ENCODE measurements at places on chromosomes 4 and X.

GRCh38 chr4:6575503-6576240, 683 bp downstream of the MAN2B2 start:
- no peak for DNase-seq

- no peak for DNase-seq
These were observed 91.6 kb upstream of the PLAC1 start for GRCh38 chrX:134749706-134750445.

DNA sequence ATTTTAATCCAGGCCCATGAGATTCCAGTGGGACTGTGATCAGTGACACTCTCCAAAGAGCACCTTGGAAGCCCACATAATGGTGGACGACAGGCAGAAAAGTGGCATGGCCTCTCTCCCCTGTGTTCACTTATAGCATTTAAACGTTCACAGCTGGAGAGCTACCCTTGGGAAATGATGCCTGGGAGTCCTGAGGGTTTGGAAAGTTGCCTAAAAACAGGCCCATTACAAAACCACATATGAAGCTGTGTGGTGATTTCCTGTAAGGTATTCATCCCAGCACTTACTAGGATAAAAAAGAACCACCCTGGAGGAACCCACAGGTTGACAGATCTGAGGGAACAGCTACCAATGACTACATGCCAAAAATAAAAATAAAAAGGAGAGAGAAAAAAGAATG, 193.2 kb downstream of the RASL11B start:
- no peak for DNase-seq

DNA sequence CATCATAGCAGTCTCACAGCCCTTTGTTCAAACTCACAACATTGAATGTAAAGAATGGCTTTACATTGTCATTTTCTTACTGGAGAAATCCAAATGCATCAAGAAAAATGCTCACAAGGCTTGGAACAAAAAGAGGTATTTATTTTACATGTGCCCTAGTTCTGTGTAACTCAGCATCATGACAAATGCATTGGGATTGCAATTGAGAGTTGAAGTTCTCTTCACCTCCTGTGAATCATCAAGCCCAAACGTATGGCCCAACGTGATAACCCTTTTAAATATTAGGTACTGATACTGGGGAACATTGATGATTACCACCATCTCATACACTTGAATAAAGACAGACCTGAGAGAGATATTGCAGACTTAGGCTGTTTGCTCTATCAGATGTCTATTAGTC, 61.6 kb downstream of the GASK1B start:
- DNase-seq = no peak

- no peak for DNase-seq
These were observed 15.5 kb downstream of the LONRF3 start for GRCh38 chrX:118989886-118990285.

GRCh38 chrX:96564595-96564994, 120.0 kb upstream of the DIAPH2 start:
- DNase-seq = no peak

DNA sequence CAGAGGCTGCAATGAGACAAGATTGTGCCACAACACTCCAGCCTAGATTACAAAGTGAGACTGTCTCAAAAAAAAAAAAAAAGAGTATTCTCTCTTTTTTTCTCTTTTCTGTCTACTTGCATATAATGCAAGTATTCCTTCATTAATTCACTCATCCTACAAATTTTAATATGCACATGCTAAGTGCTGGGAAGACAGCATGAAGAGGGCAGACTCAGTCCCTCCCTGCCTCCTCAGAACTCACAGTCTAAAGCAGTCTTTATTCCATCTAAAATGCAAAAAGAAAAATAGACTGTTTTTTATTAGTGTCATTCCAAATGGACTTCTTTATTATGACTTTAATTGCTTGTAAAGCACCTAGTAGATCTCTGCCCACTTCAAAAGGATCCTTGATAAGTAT, 85.6 kb downstream of the NKX6-1 start:
- no peak for DNase-seq

GRCh38 chr4:6539009-6539764, 35.8 kb upstream of the MAN2B2 start:
- DNase-seq = no peak

GRCh38 chr4:121765971-121766538, 1.1 kb upstream of the SMIM43 start:
- DNase-seq = no peak

DNA sequence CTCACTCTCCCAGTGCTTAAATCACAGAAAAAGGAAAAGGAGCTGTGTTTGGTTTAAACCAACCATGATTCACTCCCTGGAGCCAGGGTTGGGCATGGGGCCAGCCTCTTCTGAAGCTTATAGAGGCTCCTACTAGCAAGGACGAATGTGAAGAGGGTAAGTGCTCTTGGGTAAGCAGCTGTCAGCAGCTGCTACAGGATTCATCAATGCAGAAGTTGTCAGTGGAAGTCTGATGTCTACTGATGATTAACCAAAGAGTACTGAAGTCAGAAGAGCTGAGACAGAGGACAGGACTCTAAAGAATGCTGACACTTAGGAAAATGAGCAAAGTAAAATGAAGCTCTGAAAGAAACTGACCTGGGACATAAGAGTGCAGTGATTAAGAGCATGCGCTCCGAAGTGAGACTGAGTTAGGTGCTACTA, 32.7 kb upstream of the JADE1 start:
- DNase-seq = no peak

DNA sequence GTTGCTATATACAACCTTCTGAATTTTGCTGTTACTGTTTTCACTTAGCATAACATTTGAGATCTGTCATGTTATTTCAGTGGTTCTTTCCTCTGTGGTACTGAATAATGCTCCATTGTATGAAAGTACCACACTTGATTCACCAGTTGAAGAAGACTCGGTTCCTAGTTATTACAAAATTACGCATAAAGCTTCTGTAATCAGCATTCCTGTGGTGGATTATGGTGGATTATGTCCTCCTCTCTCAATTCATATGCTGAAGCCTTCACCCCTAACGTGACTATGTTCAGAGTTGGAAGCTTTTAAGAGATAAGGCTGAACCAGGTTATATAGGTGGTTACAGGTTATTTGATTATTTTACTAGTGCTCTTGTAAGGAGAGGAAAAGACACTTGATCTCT, 2143.5 kb upstream of the AGA start:
- DNase-seq = no peak

- DNase-seq = no peak
These were observed 1072.9 kb upstream of the SLIT2 start for GRCh38 chr4:19178835-19179234.

DNA sequence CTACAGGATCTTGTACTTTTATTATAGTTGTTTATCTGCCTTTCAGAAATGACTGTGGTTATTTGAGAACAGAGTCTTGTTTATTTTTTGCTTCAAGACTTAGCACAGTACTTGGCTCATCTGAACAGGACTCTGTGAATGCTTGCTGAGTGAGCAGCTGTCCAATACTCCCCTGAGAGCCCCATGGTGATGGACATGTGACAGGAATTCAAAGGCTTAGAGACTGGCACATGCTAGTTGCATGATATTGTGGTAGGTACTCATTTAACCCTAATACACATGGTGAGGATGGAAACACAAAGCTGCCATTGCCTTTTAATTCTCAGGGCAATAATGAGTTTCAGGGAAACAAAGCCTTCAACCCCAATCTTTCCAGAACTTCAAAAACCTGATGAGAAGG, 97.3 kb downstream of the GEMIN8 start:
- DNase-seq = no peak

GRCh38 chr4:128481752-128482480, 194.3 kb upstream of the PGRMC2 start:
- DNase-seq = no peak

GRCh38 chr4:1409491-1410425, 3.5 kb upstream of the NKX1-1 start:
- no peak for DNase-seq

DNA sequence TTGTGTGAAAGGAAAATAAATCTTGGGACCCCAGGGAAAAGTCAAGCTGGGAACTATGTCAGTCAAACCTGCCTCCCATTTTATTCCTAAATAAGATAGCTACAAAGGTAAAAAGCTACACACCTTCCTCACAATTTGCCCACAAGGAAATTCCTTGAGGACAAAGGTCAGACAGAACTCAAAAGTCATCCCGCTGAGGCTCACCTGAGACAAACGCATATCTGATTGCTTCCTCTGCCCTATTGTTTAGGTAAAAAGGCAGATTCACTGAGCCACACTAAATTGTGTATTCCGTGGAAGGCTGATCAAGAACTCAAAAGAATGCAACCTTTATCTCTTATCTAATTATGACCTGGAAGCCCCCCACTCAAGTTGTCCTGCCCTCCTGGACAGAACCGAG, 58.7 kb upstream of the MAML3 start:
- DNase-seq = no peak

- DNase-seq = no peak
These were observed 61.1 kb downstream of the DCLK2 start for GRCh38 chr4:150139297-150139865.

GRCh38 chr4:41209901-41210300, 4.4 kb downstream of the APBB2 start:
- DNase-seq = no peak

GRCh38 chr4:75141162-75141561, 208.2 kb downstream of the PARM1 start:
- DNase-seq = no peak

- no peak for DNase-seq
These were observed 639.6 kb downstream of the IQCM start for GRCh38 chr4:149176039-149176438.

DNA sequence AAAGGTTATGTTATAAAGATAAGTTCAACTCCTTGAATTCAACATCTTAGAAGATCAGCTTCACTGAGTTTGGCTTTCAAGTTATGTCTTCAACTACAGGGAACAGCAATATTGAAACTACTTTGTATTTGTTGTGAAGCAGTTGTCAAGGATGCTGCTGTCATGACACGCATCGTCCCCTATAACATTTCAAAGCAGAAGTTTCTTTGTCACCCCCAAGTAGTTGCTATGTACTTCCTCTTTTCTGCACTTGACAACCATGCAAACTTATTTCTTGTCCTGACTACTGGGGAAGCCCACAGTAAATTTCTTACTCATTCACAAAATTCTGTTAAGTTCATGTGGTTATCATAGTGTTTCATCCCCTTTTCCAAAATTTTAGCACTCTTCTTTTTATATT, 14.3 kb downstream of the ANTXR2 start:
- DNase-seq = no peak

DNA sequence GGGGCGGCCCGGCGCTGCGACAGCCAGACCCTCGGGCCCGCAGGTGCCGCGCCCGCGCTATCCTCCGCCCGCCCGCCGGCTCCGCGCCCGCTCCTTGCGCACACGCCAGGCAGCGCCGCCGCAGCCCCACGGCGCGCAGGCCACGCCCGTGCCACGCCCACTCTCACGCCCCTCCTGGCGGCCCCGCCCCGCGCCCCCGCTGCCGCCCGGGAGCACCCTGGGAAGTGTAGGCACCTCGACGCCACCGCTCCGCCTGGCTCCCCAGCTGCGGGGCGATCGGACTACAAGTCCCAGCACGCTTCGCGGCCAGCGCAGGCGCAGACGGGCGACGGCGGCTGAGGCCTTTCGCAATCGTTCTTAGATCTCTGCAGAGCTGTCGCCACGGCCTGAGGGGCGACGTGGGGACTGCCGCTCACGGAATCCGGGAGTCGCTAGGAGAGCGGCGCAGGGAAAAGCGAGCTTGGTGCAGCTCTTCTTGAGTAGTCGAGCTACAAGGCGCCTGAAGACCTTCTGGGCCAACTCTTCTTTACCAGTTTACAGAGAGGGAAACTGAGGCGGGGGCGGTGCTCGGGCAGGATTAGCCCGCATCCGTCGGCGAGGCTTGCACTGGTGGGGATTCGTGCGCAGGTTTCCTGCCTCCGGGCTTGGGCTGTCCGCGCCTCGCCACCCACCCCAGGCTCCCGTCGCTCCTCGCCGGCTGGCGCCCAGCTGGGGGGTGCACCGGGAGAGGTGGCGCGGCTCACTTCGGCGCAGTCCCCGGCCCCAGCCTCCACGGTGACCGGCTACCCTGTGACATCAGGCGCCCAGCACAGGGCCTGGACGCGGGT, at the start of gene ABLIM2:
ABLIM2 (minus strand) TSS at position 104 of the 827 bp plus-strand sequence. CDS start 124 bp downstream, outside the sequence.
- DNase-seq = peak; percentile 96

GRCh38 chr4:182143086-182143821, 99.9 kb upstream of the TENM3 start:
- DNase-seq = no peak

- DNase-seq = no peak
These were observed 142.9 kb upstream of the MBNL3 start for GRCh38 chrX:132631579-132632232.

- no peak for DNase-seq
These were observed 76.5 kb upstream of the BOD1L1 start for GRCh38 chr4:13704035-13704434.

GRCh38 chr4:87108142-87108546, 112.3 kb downstream of the KLHL8 start:
- DNase-seq = no peak

DNA sequence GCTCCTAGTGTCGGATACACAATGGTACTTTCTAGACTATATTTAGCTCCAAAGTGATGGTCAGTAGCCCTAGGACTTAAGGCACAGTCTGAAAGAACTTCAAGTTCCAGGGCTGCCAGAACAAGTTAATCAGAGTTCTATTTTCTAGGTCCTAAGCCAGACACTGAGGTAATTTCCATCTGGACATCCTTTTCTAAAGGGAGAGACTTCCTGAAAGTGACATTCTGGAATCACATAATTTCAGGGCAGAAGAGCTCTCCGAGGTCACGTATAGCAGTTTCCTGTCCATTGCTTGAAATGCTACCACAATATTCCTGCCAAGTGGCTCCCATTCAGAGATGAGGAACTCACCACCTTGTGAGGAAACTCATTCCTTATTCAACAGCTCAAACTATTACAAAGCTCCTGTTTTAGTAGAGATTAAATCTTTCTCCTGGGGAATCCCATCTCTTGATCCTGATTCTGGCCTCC, 117.9 kb downstream of the COL25A1 start:
- no peak for DNase-seq

DNA sequence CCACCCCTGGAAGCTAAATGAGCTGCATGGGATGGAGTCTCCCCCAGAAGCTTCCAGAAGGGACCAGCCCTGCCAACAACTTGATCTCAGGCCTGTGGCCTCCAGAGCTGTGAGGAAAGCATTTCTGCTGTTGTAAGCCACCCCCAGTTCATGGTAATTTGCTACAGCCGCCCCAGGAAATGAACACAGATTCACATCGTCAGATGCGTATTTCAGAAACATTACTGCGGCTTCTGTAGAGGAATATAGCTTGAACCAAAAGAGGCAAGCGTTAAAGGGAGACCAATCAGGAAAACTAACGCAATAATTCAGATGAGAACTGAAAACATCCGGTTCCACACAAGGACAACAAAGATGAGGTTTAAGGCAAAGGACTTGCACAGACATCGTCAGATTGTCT, 128.4 kb upstream of the TBL1X start:
- no peak for DNase-seq

GRCh38 chr4:68272380-68272779, 26.9 kb upstream of the TMPRSS11B start:
- DNase-seq = no peak

GRCh38 chr4:184417802-184418511, 56.4 kb downstream of the IRF2 start:
- peak; percentile 25 for DNase-seq

- no peak for DNase-seq
These were observed 34.3 kb upstream of the ARMCX4 start for GRCh38 chrX:101450961-101451360.

- no peak for DNase-seq
These were observed 12.1 kb downstream of the HEPH start for GRCh38 chrX:66176134-66176533.

Measured in nucleus accumbens (tissue), 56 donors.